Activated T-helper 2 cell treated with anti-CD3 and anti-CD28 coated beads, Interferon-gamma antibody, Interleukin-2, Interleukin-4, amounts not matched to agents 10 μg/mL and 5 μg/mL and 100 μg/mL, durations not matched to agents 14 hours and 24 hours and 36 hours (primary cell): ENCODE measurements at places on chromosomes 4 and X. TPM values are rescaled to one million over a fixed set of nuclear protein-coding genes. Genes with fewer than 3 reads are reported as not detected.

Gene NR3C2
- 0.21 and 0.32 TPM in 2 replicates for total RNA-seq

Gene KDR
- not detected in 2 replicates for total RNA-seq

Gene RPS6KA6
- total RNA-seq: 0.14 and 0.27 TPM in 2 replicates

Gene SMIM43
- not detected in 2 replicates for total RNA-seq

Gene COL4A6
- not detected in 2 replicates for total RNA-seq

Gene RXFP1
- total RNA-seq: not detected in 2 replicates

Gene BMPR1B
- not detected in 2 replicates for total RNA-seq

Gene MAGEA8
- total RNA-seq: not detected in 2 replicates

Gene MTMR8
- 4.3 and 4.4 TPM in 2 replicates for total RNA-seq

Gene HDX
- 2.5 and 2.6 TPM in 2 replicates for total RNA-seq

Gene OPHN1
- 0.07 and 0.21 TPM in 2 replicates for total RNA-seq

Gene DUSP21
- not detected in 2 replicates for total RNA-seq

Gene SPANXD
- not detected in 2 replicates for total RNA-seq

Gene C4orf54
- not detected in 2 replicates for total RNA-seq

Gene VSIG4
- total RNA-seq: not detected in 2 replicates

Gene UGT2A1
- not detected in 2 replicates for total RNA-seq

Gene AMOT
- total RNA-seq: 1.7 TPM in 2 replicates

Gene EFHC2
- total RNA-seq: not detected in 2 replicates

Gene MAGEA2
- not detected in 2 replicates for total RNA-seq

Gene CNGA2
- total RNA-seq: not detected in 2 replicates

Gene RAP1GDS1
- total RNA-seq: 64.2 and 64.3 TPM in 2 replicates

Gene RS1
- total RNA-seq: not detected in 2 replicates

Gene VEGFD
- total RNA-seq: not detected in 2 replicates

Gene LEF1
- total RNA-seq: 74.0 and 77.0 TPM in 2 replicates

Gene ADH6
- not detected in 2 replicates for total RNA-seq

Gene PCDH10
- total RNA-seq: 0.09 TPM in 1 of 2 replicates, not detected in the other

Gene OCIAD2
- total RNA-seq: 53.5 and 63.0 TPM in 2 replicates

Gene GAGE12E
- total RNA-seq: not detected in 2 replicates

Gene SMARCA1
- 0.18 and 0.34 TPM in 2 replicates for total RNA-seq

Gene DUX4
- not detected in 2 replicates for total RNA-seq

Gene TMEM165
- 89.3 and 91.4 TPM in 2 replicates for total RNA-seq

Gene CFAP299
- total RNA-seq: not detected in 2 replicates

Gene NRK
- not detected in 2 replicates for total RNA-seq

Gene PARM1
- not detected in 2 replicates for total RNA-seq

Gene ZFP92
- 1.8 and 2.1 TPM in 2 replicates for total RNA-seq

Gene RIPPLY1
- total RNA-seq: not detected in 2 replicates

Gene PNCK
- 0.18 and 0.43 TPM in 2 replicates for total RNA-seq

Gene SPACA5
- total RNA-seq: not detected in 2 replicates

Gene RNF150
- total RNA-seq: 0.05 TPM in 1 of 2 replicates, not detected in the other

Gene AKAP14
- not detected in 2 replicates for total RNA-seq

Gene LUZP4
- not detected in 2 replicates for total RNA-seq

Gene TMSB15C
- 3.3 and 4.7 TPM in 2 replicates for total RNA-seq

Gene TEX11
- total RNA-seq: 0.07 TPM in 1 of 2 replicates, not detected in the other

Gene KLHL4
- not detected in 2 replicates for total RNA-seq

Gene MAGED4
- total RNA-seq: not detected in 2 replicates

Gene TCP11X2
- not detected in 2 replicates for total RNA-seq

Gene RELL1
- total RNA-seq: 19.3 and 22.2 TPM in 2 replicates

Gene IBSP
- total RNA-seq: not detected in 2 replicates

Gene MMAA
- 15.9 and 16.0 TPM in 2 replicates for total RNA-seq

Gene CYSLTR1
- 9.7 and 10.2 TPM in 2 replicates for total RNA-seq

Gene TSPAN5
- 21.1 and 24.4 TPM in 2 replicates for total RNA-seq
